Fibroblast of skin of right quadriceps (primary cell): ENCODE measurements at places on chromosomes 1 and 21.

GRCh38 chr1:8398677-8399076 lies 80.8 kb downstream of the SLC45A1 start:
- no peak for DNase-seq

GRCh38 chr1:228541725-228542124 lies 54.5 kb downstream of the RNF187 start:
- no peak for DNase-seq

GRCh38 chr1:199399996-199400724 lies 627.4 kb upstream of the NR5A2 start:
- no peak for DNase-seq

- peak; percentile 87 for DNase-seq
Measured at GRCh38 chr1:200336101-200336845, 73.6 kb downstream of the ZNF281 start.

- DNase-seq: no peak
Measured at GRCh38 chr1:235502601-235503402, 1.4 kb downstream of the B3GALNT2 start.

DNA sequence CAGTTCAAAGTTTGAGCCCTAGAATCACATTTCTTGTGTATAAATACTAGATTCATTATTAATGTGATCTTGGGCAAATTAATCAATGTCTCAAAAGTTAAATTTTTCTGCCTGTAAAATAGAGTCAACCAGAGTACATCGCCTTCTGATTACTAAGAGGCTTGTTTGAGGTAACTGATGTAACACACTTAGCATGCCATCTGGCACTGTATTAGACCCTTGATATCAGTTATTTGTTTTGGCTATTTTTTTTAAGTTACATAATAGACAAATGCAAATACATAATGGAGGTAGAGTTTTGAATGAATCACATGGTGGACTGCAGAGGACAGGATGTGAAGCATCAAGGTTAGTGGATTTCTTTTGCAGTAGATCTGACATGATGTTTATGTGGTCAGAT lies 298.4 kb downstream of the ADGRL2 start:
- DNase-seq: no peak

GRCh38 chr1:218945050-218945449 lies 228.6 kb upstream of the LYPLAL1 start:
- peak; percentile 17 for DNase-seq

- DNase-seq: peak; percentile 57
Measured at GRCh38 chr1:52056937-52057231, 789 bp downstream of the BTF3L4 start.

- DNase-seq: no peak
Measured at GRCh38 chr1:147492207-147492606, 49.1 kb upstream of the BCL9 start.

DNA sequence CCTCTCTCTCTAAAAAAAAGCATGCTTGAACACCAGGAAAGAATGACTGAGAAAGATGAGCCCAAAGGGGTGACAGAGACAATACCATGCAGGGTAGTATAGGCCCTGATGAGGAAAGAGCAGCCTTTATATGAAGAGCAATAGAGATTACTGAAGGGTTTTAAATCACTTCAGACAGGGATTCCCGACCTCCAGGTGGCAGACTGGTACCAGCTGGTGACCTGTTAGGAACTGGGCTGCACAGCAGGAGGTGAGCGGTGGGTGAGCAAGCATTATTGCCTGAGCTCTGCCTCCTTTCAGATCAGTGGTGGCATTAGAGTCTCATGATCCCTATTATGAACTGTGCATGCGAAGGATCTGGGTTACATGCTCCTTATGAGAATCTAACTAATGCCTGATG lies 30.8 kb upstream of the GTF2B start:
- DNase-seq: no peak

DNA sequence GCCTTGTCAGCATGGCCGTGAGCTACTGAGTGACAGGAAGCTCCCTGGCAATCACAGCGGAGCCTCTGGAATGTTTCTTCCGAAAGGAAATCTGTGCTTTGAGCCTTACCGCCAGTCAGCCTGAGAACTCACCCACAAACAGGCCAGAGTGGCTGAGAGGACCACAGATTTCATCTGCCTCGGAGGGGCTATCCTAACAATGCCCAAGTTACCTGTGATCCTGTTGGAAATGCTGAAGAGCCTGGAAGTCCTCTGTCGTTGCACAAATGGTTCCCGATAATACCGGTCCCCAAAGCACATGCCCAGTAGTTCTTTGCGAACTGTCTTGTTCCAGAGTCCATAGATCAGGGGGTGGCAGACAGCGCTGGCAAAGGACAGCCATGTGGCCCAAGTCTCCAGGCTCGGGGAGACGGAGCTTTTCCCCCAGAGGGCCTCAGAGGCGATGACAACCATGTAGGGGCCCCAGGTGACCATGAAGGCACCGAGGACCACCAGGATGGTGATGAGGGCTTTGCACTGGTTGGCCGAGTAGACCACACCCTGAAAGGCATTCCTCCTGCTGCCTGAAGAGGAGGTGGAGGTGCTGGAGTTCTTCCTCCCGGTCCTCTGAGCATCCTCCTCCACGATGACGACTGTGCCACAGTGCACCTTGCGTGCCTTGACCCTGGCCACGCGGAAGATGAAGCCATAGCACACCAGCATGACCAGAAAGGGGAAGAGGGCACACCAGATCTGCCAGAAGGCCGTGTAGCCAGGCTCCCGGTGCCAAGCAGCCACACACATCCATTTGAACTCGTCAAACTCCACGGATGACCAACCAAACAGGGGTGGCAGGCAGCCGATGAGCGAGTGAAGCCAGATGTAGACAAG lies 40.2 kb downstream of the GPR161 start:
- no peak for DNase-seq

GRCh38 chr1:228156941-228157728 lies 7.4 kb downstream of the GJC2 start:
- no peak for DNase-seq

- no peak for DNase-seq
Measured at GRCh38 chr1:226706684-226707083, 32.4 kb downstream of the ITPKB start.

DNA sequence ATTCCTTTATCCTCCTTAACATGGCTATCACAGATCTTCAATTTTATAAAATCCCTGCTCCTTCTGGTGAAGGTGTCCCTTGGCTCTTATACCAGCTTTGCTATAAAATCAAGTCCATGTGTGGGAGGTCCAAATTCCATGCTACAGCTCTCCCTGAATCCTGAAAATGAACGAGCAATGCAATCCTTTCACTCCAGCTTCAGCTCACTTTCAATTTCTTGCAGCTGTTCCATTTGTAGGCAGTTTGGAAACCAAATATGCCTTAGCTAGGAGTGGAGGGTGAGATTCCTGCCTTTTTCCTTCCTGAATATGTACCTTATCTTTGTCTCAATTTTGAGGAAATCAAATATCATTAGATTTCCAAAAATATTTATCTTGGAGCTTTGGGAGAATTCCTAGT lies 402.6 kb downstream of the TTLL7 start:
- peak; percentile 0 for DNase-seq

DNA sequence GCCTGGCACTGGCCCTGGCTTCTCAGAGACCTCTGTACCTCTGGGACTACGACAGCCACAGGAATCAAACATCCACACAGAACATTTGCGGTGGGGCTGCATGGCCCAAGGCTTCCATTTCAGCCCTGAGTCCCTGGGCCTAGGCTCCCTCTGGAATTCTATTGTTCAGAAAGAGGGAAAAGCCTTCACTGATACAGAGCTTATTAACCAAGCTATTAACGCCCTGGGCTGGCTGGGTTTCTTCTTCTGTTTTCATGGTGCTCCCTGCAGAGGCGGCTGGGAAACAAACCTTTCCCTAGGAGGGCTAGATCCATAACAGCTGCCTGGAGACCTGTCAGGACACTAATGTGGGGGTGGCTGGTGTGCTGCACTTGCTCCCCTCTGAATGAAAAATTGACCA lies 88.2 kb downstream of the KAZN start:
- no peak for DNase-seq

DNA sequence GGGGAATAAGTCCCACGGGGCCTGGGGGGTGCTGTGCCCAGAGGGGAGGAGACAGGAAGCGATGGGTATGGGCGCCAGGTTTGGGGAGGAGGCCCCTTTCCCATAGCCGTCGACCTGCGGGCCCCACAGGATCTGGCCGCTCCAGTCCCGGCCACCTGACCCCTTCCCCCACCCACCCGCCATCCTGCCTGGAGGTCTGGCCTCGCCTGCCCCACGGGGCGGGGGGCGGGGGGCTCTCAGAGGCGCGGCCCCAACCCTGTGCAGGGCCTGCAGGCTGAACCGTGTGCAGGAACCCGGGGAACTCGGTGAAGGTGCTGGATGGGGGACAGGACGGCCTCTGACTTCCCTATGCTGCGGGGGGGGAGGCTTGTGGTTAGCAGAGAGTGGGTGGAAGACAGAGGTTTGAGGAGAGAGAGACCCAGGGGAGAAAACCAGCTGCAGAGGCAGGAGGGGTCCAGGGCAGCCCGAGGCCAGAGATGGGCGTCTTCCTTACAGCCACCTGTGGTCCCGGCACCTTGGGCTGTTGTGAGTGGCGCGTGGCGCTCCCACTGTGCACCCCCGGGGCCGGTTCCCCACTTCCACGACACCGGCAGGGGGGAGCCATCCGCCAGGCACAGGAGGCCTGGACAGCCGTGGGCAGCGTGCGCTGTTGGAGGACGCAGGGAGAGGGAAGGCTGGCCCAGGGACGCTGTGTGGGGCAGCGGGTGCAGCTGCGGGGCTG lies 2.5 kb upstream of the TNFRSF18 start:
- DNase-seq: peak; percentile 27

- DNase-seq: no peak
Measured at GRCh38 chr1:241308011-241308410, 49.0 kb downstream of the RGS7 start.

GRCh38 chr1:205211839-205212536 lies 486 bp upstream of the DSTYK start:
- DNase-seq: no peak

DNA sequence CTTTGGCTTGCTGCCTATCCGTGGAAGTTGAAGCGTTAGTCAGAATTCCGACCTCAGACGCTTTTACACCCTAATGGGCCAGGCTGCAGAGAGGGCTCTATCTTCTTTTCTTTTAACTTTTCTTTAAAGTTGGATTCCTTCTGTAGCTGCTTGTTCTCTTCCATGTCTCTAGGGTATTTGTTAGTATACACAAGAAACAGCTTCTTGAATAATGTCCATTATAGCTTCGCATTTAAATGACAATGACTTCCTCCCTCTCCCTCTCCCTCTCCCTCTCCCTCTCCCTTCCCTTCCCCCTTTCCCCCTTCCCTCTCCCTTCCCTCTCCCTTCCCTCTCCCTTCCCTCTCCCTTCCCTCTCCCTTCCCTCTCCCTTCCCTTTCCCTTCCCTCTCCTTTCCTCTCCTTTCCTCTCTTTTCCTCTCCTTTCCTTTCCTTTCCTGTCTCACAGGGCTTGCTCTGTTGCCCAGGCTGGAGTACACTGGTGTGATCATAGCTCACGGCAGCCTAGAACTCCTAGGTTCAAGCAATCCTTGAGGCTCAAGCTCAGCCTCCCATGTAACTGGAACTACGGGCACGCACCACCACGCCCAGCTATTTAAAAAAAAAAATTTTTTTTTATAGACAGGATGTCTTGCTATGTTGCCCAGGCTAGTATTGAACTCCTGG lies 33.0 kb downstream of the RIPPLY3 start:
- no peak for DNase-seq

GRCh38 chr21:45129189-45129923 lies 55.0 kb downstream of the ADARB1 start:
- DNase-seq: peak; percentile 82

DNA sequence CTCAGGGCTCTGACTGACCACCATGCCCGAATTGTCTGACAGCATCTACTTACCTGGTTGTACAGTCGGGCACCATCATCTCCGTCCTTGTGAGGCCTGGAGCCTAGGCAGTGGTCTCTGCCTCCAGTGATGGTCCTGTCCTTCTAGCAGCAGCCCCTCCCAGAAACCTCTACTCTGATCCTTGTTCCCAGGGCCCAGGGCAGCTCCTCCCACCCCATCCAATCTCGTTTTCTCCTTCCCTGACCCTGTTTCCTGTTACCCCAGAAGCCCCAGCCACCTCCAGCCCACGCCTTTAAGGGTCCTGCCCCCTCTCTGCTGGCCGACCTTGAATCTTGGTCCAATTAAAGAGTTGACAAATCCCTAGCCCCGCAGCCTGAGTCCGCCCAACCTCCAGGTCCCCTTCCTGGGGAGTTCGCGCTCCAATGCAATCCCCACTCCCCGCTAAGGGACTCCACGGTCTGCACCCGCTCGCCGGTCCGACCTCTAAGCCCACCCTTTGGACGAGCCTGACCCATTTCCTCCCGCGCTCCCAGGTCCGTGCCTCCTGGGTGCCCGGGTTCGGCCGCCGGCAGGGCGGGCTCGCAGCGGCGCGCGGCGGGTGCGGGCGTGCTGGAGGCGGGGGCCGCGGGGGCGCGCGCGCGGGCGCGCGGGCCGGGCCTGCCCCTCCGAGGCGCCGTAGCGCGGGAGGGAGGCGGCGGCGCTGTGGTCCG lies at the start of gene B4GALT2:
Gene B4GALT2, plus strand, starts transcription at position 660 of the 710 bp plus-strand sequence. CDS start 1,951 bp downstream, outside the sequence.
- DNase-seq: no peak

DNA sequence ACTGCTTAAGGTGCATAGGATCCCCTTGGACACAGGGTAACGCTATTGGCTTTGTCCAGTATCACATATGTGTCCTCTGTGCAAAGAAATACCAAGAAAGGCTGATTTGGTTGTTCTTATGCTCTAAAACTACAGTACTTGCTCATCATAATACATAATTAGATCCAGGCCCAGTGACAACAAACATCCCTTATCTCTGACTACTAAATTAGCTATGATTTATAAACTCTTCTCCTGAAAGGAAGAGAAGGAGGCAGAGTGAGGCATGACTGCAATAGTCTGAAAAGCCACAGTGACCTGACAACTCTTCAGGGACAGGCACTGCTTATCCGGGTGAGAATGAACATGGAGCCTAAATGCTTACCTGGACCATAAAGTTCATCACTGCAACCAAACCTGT lies 30.7 kb downstream of the MGST3 start:
- peak; percentile 23 for DNase-seq

- DNase-seq: no peak
Measured at GRCh38 chr1:11839727-11840705, 7.6 kb downstream of the NPPA start.

DNA sequence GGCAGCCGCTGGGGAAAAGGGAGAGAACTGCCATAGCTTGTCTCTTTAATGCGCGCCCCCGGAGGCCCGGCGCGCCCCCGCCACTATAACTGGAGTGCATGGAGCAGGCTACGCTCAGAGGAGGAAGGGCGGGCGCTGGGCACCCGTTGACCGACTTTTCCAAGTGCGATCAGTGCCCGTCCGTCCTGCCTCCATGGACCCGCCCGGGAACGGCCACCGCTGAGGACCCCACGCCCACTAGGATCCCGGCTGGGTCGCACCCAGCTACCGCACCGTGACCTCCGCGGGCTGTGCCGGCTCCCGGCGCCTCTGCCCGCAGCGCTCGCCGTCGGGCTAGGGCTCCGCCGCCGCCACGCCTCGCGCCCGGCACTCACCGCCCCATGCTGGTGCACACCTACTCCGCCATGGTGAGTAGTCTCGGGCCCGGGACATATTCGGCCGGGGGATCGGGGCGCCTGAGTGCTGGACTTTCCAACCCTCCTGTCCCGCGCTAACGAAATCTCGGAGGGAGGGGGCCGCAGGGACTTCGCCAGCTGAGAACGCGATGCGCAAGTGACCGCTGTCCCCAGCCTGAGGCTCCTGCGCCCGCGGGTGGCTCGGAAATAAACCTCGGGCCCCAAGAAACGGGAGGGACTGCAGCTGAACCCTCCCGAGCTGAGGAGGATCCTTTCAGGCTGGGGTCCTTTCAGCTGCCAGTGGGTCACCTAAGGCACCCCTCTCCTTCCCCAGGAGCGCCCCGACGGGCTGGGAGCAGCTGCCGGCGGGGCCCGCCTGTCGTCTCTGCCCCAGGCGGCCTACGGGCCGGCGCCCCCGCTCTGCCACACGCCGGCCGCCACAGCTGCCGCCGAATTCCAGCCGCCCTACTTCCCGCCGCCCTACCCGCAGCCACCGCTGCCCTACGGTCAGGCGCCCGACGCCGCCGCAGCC lies at the start of gene TFAP2E:
Gene TFAP2E, plus strand, starts transcription at position 117 of the 927 bp plus-strand sequence. Its CDS starts 264 bp downstream, at position 381.
- DNase-seq: no peak

GRCh38 chr1:153799566-153800465 lies 24.6 kb downstream of the SLC27A3 start:
- DNase-seq: no peak
